ENCODE measurements at places on chromosomes 6 and 20. TPM values are rescaled to one million over a fixed set of nuclear protein-coding genes. Genes with fewer than 3 reads are reported as not detected.

The TRDN gene
- total RNA-seq: not detected

The MAFB gene
- not detected for total RNA-seq

The GSTA1 gene
- total RNA-seq: not detected

The ITCH gene
- 40.0 TPM for total RNA-seq

The ISM1 gene
- 0.27 TPM for total RNA-seq

- no peak for DNase-seq
Observed at GRCh38 chr20:55778796-55779195, 226.5 kb downstream of the CBLN4 start.

DNA sequence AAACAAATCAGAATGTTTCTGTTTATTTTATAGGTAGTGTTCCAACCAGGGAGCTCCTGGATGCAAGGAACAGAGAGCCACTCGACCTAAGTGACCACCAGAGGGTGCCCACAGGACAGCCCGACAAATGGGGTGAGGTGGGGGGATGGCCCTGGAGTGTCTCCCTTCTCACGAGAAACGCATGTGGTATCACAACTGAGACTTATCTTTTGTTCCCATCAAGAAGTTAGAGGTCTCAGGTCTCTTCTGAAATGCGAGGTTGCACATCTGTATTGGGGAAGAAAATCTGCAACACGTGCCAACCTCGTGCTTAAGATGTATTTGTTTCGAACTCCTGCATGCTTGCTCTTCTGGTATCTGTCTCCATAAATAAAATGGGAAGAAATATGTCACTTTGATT is 104.0 kb downstream of the ISM1 start:
- DNase-seq: no peak

DNA sequence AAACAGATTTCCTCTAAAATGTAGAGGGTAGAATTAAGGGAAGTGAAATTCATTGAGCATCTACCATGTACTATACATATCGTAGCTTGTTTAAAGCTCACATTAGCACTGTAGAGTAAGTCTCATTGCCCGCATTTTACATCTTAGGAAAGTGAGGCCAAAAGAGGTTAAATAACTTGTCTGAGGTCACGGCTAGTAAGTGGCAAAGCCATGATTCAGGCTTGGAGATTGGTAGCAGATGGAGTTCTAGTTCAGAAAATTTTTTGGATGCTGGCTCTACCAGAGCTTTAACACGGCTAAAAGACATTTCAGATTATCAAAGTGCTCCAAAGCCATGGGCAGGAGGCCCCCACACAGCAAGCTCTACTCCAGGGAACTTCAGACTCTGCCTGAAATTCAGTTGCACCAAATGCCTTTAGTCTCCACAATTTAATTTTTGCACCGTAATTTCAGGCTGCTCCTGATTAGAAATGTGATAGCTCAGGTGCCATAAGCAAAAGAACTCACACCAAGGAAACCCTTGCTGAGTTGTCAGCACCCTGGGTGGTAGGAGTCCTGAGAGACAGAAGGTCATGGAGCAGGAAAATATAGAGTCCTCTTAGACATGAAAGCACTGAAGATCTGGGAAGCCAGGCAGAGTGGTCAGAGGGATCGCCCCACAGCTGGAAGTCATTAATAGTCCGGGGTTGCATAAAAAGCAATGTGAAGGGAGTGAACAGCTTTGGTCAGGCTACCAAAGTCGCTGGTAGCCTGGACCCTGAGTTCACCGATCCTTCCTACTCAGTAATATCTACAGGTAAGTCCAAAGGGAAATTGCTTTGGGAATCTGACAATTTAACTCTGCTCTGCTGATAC is 55.2 kb upstream of the ASIP start:
- DNase-seq: no peak

DNA sequence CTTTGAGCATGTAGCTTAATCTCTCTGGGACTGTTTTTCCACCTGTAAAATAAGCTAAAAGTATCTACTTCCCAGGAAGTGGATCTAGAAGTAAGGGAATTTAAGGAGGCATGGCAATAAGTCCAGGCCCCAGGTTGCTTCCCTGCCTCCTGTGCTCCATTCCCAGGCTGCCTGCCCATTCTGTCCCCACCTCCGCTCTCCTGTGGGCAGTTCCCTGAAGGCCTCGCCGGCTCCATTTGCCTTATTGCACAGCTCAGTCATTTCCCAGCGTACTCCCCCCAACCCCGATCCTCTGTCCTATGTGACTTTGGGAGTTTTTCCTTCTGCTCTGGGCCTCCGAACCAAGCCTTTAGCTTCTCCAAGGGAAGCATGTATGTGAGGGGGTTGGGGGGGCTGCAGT is 4.6 kb downstream of the SLC29A1 start:
- no peak for DNase-seq

DNA sequence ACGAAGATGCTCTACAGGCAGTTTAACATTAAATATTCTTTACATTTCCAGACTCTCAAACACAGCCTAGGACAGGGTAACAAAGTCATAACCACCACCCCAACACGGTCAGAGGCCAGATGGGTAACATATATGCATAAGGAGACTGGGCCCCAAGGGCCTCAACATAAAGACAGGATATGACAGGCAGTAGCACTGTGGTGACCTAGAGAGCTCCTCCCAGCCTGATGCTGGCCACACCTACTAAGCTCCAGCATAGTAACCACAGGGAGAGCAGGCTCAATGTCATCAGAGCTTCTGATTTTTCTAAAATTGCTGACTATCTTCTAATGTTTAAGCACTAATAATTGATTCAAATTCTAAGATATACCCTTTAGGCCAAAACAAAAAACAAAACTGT is 21.7 kb downstream of the SMLR1 start:
- peak; percentile 52 for DNase-seq

DNA sequence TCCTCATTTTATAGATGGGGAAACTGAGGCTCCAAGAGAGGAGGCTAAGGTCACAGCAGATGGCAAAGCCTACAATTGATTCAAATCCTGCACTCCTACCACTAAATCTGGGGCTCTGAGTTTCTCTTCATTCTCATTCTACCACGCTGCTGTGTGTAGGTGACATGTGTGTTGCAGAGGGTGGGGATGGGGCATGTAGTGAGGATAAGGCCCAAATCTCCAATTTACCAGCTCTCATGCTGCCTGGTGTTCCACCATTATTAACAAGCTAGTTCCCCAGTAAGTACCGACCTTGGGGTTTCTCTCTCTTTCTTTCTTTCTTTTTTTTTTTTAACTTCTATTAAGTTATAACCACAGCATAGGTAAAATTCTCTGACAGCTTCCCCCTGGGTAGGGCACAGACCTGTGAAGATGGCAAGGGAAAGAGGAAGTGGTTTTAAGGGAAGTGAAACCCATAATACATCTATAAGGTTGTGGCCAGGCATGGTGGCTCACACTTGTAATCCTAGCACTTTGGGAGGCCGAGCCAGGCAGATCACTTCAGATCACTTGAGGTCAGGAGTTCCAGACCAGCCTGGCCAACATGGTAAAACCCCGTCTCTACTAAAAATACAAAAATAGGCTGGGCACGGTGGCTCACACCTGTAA is 13.0 kb upstream of the MATN4 start:
- peak; percentile 34 for DNase-seq

GRCh38 chr6:44224029-44224964 is 902 bp downstream of the SLC29A1 start:
- peak; percentile 50 for DNase-seq
